ENCODE measurements at places on chromosomes 6 and 20. TPM values are rescaled to one million over a fixed set of nuclear protein-coding genes. Genes with fewer than 3 reads are reported as not detected.
A peak's percentile ranks its signal among the peaks of the same experiment; 100 is the strongest.

GRCh38 chr20:18567739-18568091, 483 bp downstream of the SMIM26 start:
- DNase-seq: no peak
- H3K27ac ChIP-seq: peak overlapping the region; percentile 89
- H3K4me3 ChIP-seq: peak overlapping the region; percentile 59

GRCh38 chr6:48144021-48144420, 33.0 kb upstream of the PTCHD4 start:
- no peak overlapping the region for H3K4me3 ChIP-seq
- no peaks in the 10 kb centered on the region for H3K36me3 ChIP-seq
- H3K4me1 ChIP-seq: no peaks in the 10 kb centered on the region
- DNase-seq: no peak
- H3K27me3 ChIP-seq: no peaks in the 10 kb centered on the region
- no peak overlapping the region for H3K27ac ChIP-seq

DNA sequence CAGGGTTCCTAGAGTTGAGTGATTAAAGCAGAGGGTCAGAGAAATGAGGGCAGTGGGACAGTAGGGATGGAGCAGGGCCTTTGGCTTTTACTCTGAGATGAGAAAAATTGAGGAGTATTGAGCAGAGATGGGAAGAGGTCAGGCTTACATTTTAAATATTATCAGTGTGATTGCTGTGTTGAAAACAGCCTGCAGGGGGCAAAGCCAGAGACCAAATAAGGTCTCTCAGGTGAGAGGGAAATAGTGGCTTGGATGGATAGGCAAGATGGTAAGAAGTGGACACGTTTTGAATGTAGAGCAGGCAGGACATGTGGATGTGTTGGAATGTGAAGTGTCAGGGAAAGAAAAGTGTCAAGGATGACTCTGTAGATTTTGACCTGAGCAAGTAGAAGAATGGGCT, 105.0 kb upstream of the MAP3K7 start:
- H3K27me3 ChIP-seq: no peaks in the 10 kb centered on the region
- no peaks in the 10 kb centered on the region for H3K36me3 ChIP-seq
- DNase-seq: no peak
- no peaks in the 10 kb centered on the region for H3K4me1 ChIP-seq

GRCh38 chr6:142155895-142156757, 9.1 kb downstream of the VTA1 start:
- no peak for DNase-seq
- H3K4me3 ChIP-seq: no peak overlapping the region

- no peaks in the 10 kb centered on the region for H3K27me3 ChIP-seq
- DNase-seq: no peak
- no peak overlapping the region for H3K27ac ChIP-seq
- H3K4me3 ChIP-seq: no peak overlapping the region
- H3K4me1 ChIP-seq: no peaks in the 10 kb centered on the region
- no peaks in the 10 kb centered on the region for H3K36me3 ChIP-seq
These were observed 44.9 kb downstream of the IRF4 start for GRCh38 chr6:436308-437036.

GRCh38 chr6:53240761-53241160, 92.1 kb upstream of the GCM1 start:
- H3K36me3 ChIP-seq: no peaks in the 10 kb centered on the region
- no peaks in the 10 kb centered on the region for H3K4me1 ChIP-seq
- no peaks in the 10 kb centered on the region for H3K27me3 ChIP-seq
- H3K27ac ChIP-seq: no peak overlapping the region

DNA sequence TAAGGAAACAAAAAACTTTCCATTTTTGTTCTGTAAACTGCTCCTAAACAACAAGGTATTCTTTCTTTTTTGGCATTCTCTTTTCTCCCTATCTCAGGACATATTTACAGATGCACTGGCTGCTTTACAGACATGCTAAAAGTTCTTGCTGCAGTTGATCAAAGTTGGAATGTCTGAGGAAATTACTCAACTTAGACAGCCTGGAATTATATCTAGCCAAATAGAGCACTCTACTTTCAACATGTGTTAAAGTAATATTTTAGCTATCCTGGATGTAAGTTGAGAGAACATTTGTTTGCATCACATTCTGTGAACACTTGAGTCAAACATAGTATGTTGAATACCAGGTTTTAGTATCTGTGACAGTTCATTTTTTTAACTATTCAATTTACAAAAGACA, 24.8 kb downstream of the TASP1 start:
- H3K4me1 ChIP-seq: peaks cover 4% of the 10 kb centered on the region
- DNase-seq: no peak
- H3K4me3 ChIP-seq: no peak overlapping the region
- no peak overlapping the region for H3K27ac ChIP-seq
- H3K27me3 ChIP-seq: no peaks in the 10 kb centered on the region

- no peaks in the 10 kb centered on the region for H3K4me1 ChIP-seq
- no peak overlapping the region for H3K27ac ChIP-seq
- no peaks in the 10 kb centered on the region for H3K36me3 ChIP-seq
- no peak overlapping the region for H3K4me3 ChIP-seq
- DNase-seq: no peak
These were observed 98.1 kb upstream of the ASCC3 start for GRCh38 chr6:100979267-100979666.

GRCh38 chr6:134138226-134138975, 86.0 kb upstream of the SLC2A12 start:
- H3K4me3 ChIP-seq: no peak overlapping the region
- no peaks in the 10 kb centered on the region for H3K4me1 ChIP-seq
- H3K36me3 ChIP-seq: no peaks in the 10 kb centered on the region
- no peak overlapping the region for H3K27ac ChIP-seq
- DNase-seq: no peak

TBXT gene
- total RNA-seq: not detected

DNA sequence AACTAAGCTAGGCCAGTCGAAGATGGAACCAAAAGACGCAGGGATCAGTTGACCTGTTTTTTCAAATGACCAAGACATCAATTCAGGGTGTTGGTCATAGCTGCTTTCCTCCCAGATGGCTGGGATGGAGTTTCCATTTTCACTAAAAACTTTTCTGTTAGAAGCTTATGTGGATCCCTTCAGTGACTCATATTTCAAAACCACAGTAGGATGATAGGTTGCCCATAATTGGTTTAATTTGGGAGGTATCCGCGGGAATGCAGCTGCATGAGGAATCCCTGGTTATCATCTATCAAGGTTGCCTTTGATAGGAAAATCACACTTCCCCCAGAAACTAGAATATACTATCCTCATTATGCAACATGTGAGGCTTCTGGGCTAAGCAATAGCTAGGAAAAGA, 150.9 kb upstream of the MLIP start:
- no peak overlapping the region for H3K27ac ChIP-seq
- no peak for DNase-seq
- no peak overlapping the region for H3K4me3 ChIP-seq
- no peaks in the 10 kb centered on the region for H3K4me1 ChIP-seq
- no peaks in the 10 kb centered on the region for H3K27me3 ChIP-seq

- no peaks in the 10 kb centered on the region for H3K27me3 ChIP-seq
- no peaks in the 10 kb centered on the region for H3K36me3 ChIP-seq
- no peak for DNase-seq
- H3K4me3 ChIP-seq: no peak overlapping the region
- peaks cover 16% of the 10 kb centered on the region for H3K4me1 ChIP-seq
- H3K27ac ChIP-seq: no peak overlapping the region
These were observed 75.4 kb downstream of the MAN1A1 start for GRCh38 chr6:119274197-119274595.

GRCh38 chr6:55925292-55925691, 49.9 kb upstream of the BMP5 start:
- no peak overlapping the region for H3K4me3 ChIP-seq
- no peaks in the 10 kb centered on the region for H3K36me3 ChIP-seq
- DNase-seq: no peak
- no peak overlapping the region for H3K27ac ChIP-seq
- H3K27me3 ChIP-seq: no peaks in the 10 kb centered on the region

DNA sequence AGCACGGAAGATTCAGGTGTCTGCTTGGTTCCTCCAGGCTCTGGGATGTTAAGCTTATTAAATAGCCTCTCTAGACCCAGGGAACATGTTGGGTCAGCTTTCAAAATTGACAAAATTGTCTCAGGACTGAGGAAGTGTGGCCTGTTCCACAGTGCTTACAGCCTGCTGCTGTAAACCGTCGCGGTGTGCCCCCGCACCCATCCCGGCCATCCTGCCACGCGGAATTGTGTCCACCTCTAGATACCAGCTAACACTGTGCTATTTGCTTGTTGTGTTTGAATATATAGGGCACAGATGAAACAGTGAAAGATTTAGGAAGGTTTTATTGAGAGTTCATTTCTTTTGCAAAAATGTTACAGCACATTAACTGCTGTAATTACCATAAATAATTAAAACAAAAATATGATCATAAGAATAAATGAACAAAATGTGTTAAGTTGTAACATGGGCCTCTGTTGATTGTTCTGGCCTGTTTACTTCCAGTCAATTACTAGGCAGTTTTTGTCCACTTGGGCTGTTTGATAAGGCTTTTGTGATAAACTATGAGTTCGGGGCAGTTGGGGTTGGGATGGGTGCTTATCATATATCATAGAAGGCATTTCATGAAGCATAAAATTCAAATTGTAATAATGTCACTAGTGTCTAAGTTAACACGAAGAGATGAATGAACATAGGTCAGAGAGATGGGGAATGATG, 77.4 kb downstream of the ARID1B start:
- peaks cover 30% of the 10 kb centered on the region for H3K4me1 ChIP-seq

DNA sequence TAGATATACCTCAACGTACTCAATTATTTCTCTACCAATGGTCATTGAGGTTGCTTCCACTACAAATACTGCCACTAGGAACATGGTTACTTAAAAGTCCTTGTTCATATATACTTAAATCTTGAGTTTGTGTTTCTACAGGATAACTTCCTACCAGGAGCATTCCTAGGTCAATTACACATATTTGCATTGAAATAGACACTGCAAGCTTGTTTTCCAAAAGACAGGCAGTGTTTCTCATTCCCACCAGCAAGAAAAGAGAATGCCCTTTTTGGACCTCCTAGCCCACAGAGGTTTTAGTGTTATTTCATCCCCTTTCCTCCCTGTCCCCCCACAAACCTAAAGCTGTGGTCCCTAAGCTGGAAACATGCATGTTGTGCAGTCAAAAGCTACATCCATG, 177.3 kb downstream of the ID4 start:
- no peak overlapping the region for H3K4me3 ChIP-seq
- no peaks in the 10 kb centered on the region for H3K4me1 ChIP-seq
- no peaks in the 10 kb centered on the region for H3K36me3 ChIP-seq
- DNase-seq: no peak

GRCh38 chr6:14187406-14187805, 69.8 kb downstream of the CD83 start:
- no peaks in the 10 kb centered on the region for H3K36me3 ChIP-seq
- DNase-seq: no peak
- H3K4me1 ChIP-seq: peaks cover 11% of the 10 kb centered on the region
- no peaks in the 10 kb centered on the region for H3K27me3 ChIP-seq
- H3K27ac ChIP-seq: no peak overlapping the region

DNA sequence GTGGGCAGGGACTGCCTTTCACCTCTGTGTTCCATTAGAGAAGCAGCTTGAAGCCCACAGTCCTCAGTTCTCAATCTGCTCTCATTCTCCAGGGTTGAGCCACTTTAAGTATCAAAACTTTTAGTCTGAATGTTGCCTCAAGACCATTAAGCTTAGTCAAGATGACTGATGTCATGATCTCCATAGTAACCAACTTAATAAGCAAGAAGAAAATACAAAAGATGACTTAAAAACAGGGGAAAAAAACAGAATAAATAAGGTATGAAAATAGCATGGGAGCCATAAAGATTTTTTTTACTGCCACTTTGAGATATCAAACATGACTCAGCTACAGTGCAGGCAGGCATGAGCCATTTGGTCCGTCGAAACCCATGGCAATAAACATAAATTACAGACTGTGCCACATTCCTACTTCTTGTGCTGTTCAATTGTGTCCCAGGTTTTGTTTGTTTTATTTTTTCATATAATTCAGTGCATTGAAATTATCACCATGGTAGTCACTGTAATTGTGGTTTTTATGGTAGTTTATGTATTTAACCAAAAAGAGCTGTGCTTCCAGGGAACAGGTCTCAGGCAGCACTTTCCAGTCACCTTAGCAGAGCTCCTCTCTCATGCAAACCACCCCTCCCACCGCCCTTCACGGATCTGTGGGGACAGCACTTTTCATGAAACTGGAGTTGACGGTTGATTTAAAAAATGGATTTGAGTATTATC, 156.5 kb upstream of the INSM1 start:
- DNase-seq: no peak
- no peak overlapping the region for H3K27ac ChIP-seq
- no peaks in the 10 kb centered on the region for H3K4me1 ChIP-seq
- no peak overlapping the region for H3K4me3 ChIP-seq
- no peaks in the 10 kb centered on the region for H3K27me3 ChIP-seq
- H3K36me3 ChIP-seq: no peaks in the 10 kb centered on the region

ENPP3 gene
- total RNA-seq: 0.26 TPM

GRCh38 chr20:2984956-2985661, 58.3 kb upstream of the GNRH2 start:
- H3K27ac ChIP-seq: no peak overlapping the region
- H3K4me3 ChIP-seq: no peak overlapping the region
- H3K4me1 ChIP-seq: no peaks in the 10 kb centered on the region

PTCHD4 gene
- total RNA-seq: 0.26 TPM

GRCh38 chr6:28206928-28207509, 18.1 kb upstream of the ZSCAN9 start:
- H3K4me3 ChIP-seq: no peak overlapping the region
- H3K4me1 ChIP-seq: no peaks in the 10 kb centered on the region
- H3K27ac ChIP-seq: no peak overlapping the region

GABRR1 gene
- total RNA-seq: not detected

- no peaks in the 10 kb centered on the region for H3K27me3 ChIP-seq
- H3K4me1 ChIP-seq: peaks cover 4% of the 10 kb centered on the region
- H3K36me3 ChIP-seq: no peaks in the 10 kb centered on the region
- DNase-seq: no peak
- no peak overlapping the region for H3K27ac ChIP-seq
These were observed 3.7 kb upstream of the MYLK4 start for GRCh38 chr6:2754393-2754792.

CCM2L gene
- 5.9 TPM for total RNA-seq

- peak overlapping the region; percentile 90 for H3K27ac ChIP-seq
- DNase-seq: peak; percentile 77
- H3K4me1 ChIP-seq: peaks cover 69% of the 10 kb centered on the region
- H3K27me3 ChIP-seq: no peaks in the 10 kb centered on the region
- H3K4me3 ChIP-seq: no peak overlapping the region
These were observed 39.2 kb downstream of the ZMYND8 start for GRCh38 chr20:47317127-47317895.

SESN1 gene
- total RNA-seq: 23.4 TPM

GRCh38 chr20:50366270-50367103, 143.7 kb upstream of the PTPN1 start:
- no peaks in the 10 kb centered on the region for H3K27me3 ChIP-seq
- no peak overlapping the region for H3K4me3 ChIP-seq
- DNase-seq: peak; percentile 87
- H3K36me3 ChIP-seq: no peaks in the 10 kb centered on the region
- peak overlapping the region; percentile 45 for H3K27ac ChIP-seq

SIM1 gene
- 6.9 TPM for total RNA-seq

COL9A3 gene
- total RNA-seq: 25.2 TPM

- H3K27me3 ChIP-seq: no peaks in the 10 kb centered on the region
- no peak for DNase-seq
- no peak overlapping the region for H3K27ac ChIP-seq
- no peaks in the 10 kb centered on the region for H3K36me3 ChIP-seq
These were observed 124.0 kb downstream of the CARMIL1 start for GRCh38 chr6:25403150-25403549.

RNF144B gene
- total RNA-seq: 5.4 TPM

- no peak for DNase-seq
- H3K4me1 ChIP-seq: no peaks in the 10 kb centered on the region
- H3K4me3 ChIP-seq: no peak overlapping the region
- no peak overlapping the region for H3K27ac ChIP-seq
These were observed 99.3 kb upstream of the BMP5 start for GRCh38 chr6:55974688-55975087.

ESF1 gene
- 16.5 TPM for total RNA-seq

Data from body of pancreas (tissue), 4 donors.